ENCODE measurements at places on chromosomes 2 and 18.

GRCh38 chr2:130385709-130386108, 29.9 kb downstream of the PTPN18 start:
- no peak for DNase-seq

- DNase-seq = no peak
Observed at GRCh38 chr2:170218931-170219330, 41.0 kb downstream of the MYO3B start.

- DNase-seq = no peak
Observed at GRCh38 chr18:48545757-48546321, 7.0 kb downstream of the CTIF start.

GRCh38 chr2:109448946-109449788, 164.6 kb downstream of the SEPTIN10 start:
- no peak for DNase-seq

- no peak for DNase-seq
Observed at GRCh38 chr2:16093639-16094529, 153.5 kb downstream of the MYCN start.

DNA sequence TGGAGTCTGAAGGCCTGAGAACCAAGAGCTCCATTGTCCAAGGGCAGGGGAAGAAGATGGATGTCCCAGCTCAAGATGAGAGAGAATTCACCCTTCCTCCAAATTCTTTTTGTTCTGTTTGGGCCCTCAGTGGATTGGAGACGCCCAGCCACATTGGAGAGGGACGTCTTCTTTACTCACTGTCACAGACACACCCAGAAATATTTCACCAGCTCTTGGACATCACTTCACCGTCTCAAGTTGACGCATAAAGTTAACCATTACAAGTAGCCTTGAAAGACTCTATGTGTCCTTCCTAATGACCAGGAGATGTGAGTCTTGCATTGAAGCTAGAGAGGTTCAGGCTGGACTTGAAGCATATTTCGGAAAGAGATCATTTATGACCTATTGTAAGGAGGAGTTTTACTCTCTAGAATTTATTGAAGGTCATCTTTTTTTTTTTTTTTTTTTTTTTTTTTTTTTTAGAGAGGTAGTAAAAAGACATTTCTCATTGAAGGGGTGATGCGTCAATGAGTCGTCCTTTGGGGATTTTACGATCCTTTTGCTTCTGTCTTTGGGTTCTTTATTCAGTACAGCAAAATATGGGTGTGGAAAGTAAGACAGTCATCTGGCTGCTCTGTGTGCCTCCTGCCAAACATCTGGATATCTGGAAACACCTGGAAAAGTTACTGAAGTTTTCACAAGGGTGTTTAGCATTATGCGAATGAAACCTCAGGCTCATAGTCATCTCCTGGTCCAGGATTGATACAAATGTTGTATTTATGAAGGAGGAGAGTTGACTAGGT, 118.1 kb downstream of the PRPF40A start:
- DNase-seq = no peak

- DNase-seq = no peak
Observed at GRCh38 chr2:15984368-15985255, 44.3 kb downstream of the MYCN start.

DNA sequence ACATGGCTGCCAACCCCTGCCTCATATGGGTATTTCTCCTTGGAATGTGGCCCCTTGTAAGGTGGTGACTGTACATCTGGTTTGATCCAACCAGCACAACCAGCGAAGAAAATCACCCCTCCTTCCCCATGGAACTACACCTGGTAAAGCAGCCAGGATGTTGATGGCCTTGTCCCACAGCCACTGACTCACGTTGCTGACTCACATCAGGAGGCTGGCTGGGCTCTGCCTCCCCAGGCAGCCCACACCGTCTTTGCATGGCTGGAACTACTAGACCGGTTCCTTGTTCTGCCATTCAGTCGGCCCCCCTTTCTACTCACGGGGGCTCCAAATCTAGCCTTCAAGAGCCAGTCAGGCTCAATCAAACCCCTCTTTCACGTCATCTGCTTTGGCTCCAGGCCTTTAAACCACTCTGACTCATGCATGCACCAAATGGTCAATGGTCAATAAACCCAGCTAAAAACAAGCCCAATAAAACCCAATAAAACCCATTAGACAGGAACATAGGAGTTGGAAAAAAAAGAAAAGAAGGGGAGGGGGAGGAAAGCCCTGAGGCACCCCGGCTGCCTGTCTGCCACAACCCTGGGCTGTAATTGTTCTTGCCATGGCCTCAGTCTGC, 114.8 kb downstream of the PLB1 start:
- no peak for DNase-seq

GRCh38 chr2:146677280-146677679, 1167.5 kb upstream of the ACVR2A start:
- DNase-seq = no peak

GRCh38 chr2:65529419-65529818, 97.0 kb upstream of the SPRED2 start:
- no peak for DNase-seq

GRCh38 chr2:89848763-89849368, 1157.4 kb downstream of the RPIA start:
- no peak for DNase-seq

GRCh38 chr2:28979576-28980366, 1.3 kb upstream of the TOGARAM2 start:
- no peak for DNase-seq

DNA sequence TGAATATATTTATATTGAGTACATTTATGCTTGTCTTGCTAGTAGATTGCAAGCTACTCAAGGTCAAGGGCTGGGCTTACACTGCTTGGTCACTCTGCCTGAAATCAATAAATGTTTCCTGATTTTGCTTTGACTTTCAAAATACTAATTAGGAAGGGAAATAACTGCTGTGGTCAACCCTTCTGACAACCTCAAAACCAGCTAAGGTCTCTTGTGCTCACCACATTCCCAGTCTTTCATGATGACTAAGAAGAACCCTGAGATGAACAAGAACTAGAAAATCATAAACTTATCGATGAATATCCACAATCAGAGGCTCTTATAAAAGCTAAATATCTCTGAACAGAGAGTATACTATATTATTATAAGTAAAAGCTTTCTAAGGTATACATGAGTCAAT, 33.3 kb downstream of the ABCB11 start:
- DNase-seq = no peak

DNA sequence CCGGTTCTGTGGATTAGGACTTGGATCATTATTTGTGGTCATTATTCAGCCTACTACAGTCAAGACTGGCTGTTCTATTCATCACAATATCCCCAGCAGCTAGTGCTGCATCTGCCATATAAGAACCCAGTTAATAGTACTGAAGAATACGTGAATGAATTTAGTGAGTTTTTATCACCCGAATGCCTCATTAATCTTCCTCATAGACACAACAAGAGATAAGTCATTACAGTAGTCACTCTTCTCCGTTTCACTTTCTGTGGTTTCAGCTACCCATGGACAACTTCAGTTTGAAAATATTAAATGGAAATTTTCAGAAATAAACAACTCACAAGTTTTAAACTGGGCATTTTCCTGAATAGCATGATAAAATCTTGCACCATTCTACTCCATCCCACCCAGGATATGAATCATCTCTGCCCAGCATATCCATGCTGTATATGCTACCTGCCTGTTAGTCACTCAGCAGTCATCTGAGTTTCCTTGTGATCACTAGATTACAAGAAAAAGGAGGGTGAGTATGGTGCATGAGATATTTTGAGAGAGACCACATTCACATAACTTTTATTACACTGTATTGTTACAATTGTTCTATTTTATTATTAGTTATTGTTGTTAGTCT, 363.7 kb upstream of the CHAC2 start:
- DNase-seq = no peak
